ENCODE measurements at places on chromosomes 12 and 14.

DNA sequence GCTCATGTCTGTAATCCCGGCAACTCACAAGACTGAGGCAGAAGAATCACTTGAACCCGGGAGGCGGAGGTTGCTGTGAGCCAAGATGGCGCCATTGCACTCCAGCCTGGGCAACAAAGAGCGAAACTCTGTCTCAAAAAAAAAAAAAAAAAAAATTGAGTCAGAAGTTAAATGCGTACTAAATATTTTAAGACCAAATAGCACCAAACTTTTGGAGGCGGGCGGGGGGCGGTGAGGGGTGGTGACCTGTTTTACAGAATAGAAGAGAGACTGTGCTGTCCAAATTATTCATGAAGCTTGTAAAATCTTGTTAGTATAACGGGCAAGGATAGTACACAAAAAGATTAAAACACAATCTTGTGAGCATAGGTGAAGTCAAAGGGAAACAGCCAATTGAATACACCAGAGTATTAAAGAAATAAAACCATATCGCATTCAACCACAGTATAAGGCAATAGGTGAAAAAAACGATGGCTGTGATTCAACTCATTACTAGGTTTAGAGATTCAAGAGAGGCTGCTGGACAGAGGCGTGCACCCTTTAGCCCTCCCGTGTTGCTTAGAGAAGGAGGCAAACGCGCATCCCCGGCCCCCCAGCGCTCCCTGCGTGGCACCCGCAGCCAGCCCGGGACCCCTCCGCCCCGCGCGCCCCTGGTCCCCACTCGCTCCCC lies 571 bp downstream of the ZNF891 start:
- no peak for DNase-seq

- no peak for DNase-seq
These were observed 84.6 kb downstream of the KSR2 start for GRCh38 chr12:117884161-117884560.

DNA sequence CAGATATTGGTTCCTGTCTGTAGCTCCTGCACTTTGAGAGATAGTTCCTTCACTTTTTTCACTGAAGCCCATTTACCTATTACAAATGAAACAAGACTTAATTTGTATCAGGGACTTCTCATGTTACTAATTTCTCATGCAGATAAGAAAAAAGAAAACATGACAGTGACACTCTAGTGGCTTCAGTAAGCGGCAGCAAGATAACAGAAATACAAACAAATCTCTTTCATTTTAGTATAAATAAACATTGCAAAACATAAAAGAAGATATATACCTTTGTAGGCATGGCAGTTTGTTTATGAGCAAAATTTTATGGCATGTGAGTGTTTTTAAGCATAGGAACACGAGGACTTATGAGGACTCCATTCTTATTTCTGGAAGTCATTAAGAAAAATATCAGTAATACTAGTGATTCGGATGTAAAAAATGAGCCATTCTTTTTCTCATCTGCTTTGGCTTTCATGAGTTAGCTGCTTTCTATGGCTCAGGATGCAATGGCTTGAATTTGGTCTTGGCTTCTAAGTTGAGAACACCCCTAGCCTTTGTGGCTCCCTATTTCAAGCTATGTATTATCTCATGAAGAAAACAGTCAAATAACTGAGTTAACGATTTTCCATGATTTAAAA lies 310.1 kb upstream of the RGS6 start:
- DNase-seq = no peak

DNA sequence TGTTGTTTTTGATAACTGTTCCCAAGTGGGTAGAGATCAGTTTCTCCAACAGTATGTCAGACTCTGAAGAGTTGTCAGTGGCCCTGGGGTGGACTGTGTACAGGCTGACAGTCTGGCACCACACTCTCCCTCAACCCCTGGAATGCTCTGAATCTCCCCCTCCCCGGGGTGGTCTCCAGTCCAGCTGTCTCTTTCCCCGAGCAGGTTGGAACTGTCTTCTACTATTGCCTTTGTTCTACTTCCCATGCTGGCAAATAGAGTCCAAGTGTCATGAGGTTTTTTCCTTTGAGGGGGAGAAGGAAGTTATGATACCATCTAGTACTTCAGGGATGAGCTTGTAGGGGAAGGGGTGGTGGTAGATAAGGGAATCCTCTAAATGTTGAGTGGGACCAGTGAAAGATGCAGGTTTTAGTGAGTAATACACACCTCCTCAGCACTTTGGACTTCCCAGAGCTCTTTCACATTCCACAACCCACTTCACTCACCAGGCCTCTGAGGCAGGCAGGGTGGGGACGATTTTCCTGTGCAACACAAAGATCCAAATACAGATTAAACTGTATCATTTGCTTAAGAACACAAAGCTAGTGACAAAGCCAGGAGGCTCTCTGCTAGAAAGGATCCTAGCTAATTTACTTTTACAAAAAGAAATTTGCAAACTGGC lies 170.7 kb upstream of the GZMB start:
- no peak for DNase-seq

GRCh38 chr12:49934505-49934904 lies 16.0 kb upstream of the AQP2 start:
- no peak for DNase-seq

DNA sequence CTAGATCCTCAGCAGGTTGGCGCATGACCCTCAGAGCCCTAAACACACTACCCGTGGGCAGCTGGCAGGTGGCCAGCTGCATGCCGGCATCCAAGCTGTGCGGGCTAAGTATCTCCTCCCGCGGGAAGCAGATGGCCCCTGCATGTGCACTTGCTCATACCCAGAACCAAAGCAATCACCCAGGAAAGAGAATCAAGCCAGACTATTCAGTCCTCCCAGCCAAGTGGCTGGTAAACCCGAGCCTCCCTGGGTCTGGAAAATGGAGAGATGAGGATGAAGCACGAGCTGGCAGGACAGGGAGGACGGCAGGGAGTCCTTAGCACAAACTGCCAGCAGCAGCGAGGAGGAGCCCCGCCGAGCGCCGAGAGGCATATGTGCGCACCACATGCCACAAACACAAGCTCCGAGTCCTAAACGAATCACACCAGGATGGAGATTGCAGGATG lies 139.7 kb downstream of the RIMBP2 start:
- DNase-seq = no peak

Measured in activated CD8-positive, alpha-beta memory T cell treated with anti-CD3 and anti-CD28 coated beads for 1 hour (primary cell).